Peyer's patch (tissue), 4 donors: ENCODE measurements at places on chromosomes 2 and 18. TPM values are rescaled to one million over a fixed set of nuclear protein-coding genes. Genes with fewer than 3 reads are reported as not detected.

DNA sequence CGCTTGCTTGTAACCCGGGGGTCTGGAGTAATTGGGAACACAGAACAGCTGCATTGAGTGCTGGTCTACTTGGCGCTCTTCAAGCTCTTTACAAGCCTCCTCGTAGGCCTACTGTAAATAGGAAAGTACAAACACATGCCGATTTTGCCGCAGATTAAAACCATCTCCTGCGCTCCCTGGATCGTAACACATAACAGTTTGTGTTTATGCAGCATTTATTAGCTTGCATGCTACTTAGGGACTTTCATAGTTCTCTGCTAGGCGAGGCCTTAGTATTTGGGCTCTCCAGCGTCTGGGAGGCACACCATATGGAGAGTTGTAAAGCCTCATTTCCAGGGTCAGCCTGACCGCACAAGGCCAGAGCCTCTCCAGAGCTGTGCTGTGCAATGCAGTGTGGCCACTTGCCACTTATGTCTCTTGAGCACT is 84.0 kb upstream of the HAAO start:
- DNase-seq = no peak

DNA sequence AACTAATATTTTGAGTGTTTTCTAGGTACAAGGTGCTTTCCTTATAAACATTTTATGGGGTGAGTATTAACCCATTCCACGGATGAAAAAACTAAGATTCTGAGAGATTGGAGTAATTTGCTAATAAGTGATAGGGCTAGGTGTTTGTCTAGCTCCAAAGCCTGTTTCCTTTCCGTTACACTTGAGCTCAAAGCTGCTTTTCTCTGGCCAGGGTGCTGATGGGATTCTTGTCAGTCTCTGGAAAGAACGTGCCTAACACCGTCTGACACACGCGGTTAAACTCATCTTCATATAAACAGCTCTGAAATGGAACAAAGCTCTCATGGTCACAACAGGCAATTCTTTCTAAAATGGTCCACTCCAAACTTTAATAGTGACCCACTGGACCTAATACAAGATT is 2.0 kb upstream of the ANKRD29 start:
- no peak for DNase-seq

- no peak for DNase-seq
Measured at GRCh38 chr18:21184396-21184996, 57.5 kb upstream of the GREB1L start.

DNA sequence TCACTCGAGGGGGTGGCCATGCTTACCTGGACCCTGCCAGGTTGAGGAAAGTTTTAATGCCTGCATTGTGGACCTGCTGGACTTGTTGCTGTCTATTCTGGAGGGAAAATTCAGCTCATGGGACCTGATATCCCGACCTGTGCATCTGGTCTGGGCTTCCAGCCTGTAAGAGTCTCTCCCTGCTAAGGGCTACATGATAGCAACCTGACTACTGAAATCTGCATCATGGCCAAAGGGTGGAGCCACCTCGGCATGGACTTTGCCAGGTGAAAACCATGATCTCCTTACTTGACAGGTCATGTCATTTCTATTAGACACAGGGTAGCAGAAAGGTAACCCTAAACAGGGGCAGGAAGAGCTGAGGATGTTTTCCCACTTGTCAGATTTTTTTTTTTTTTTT is 12.9 kb upstream of the SLC66A3 start:
- DNase-seq = no peak

DNA sequence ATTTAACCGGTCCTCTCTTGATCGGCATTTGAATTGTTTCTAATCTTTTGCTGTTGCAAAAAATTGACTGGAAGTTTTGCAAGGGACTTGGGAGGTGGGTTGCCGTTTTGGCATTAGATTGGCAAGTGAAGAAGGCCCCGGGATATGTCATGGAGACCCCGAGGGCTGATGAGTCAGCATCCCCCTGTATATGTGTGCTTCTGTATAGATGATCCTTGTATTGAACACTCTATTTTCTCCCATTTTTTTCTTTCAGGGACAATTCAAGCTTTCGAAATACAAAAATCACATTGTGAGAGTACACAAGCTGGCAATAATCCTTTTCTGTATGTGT is 30.1 kb downstream of the EIF4E2 start:
- DNase-seq = no peak

DNA sequence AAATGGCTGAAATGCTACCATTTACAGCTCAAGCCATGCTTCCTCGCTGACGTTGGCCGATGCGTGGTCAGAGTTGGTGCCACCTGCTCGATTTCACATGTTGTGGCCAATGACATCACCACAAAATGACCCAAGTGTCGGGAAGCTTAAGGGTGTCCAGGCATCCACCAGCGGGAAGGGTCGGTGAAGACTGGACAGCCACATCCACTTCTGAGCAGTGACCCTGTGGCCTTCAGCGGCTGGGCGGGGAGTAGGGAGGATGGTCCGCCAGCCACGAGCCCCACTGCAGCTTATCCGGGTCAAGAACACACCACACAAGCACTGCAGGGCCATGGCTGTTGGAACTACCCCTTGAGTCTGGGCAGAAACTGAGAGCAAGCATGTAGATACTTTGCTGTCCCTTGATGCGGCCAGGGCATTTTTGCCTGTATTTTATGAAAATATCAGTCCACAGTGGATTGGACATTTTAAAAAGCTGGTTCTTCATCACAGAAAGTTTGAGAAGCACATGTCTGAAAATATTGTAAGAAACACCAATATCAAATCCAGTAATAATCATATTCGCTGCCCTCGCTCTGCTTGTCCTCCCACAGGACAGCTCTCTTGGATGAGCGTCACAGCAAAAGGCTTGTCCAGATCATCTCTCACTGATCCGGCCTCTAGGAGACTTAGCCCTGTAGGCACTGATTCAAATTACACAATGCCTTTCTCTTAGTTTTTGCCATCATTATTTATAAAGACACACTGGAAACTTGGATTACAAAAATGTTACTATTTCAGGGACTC is 174.0 kb downstream of the TWIST2 start:
- peak; percentile 7 for DNase-seq

The LBX2 gene
- 6.9 TPM for total RNA-seq

The FAM228B gene
- total RNA-seq = 35.5 TPM

The RUFY4 gene
- total RNA-seq = not detected
